ENCODE measurements at places on chromosomes 11 and 22.
A peak's percentile ranks its signal among the peaks of the same experiment; 100 is the strongest.

DNA sequence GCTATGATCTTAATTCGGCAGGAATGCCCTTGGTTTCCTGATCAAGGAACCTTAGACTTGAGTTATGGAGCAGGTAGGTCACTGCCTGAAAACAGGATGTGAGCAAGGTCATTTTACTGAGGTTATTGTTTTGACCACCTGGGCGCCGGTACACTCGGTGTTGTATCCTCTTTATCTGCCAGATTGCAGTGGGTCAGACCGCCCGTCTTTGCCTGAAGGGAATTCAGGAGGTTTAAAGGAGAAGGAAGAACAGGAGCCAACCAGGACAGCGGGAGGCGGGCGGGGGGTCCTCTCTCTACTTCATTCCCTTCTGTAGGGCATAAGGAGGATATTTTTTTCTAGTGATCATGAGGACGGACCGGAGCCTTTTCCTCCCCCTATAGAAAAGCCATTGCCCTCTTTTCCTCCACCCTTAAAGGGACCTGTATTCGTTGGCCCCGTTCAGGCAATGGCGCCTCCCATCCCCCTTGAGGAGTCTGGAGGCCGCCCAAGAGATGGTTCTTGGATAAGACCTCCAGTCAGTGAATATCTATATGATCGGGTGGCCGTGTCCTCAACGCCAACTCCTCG, 649 bp downstream of the MS4A15 start:
- no peak for DNase-seq

DNA sequence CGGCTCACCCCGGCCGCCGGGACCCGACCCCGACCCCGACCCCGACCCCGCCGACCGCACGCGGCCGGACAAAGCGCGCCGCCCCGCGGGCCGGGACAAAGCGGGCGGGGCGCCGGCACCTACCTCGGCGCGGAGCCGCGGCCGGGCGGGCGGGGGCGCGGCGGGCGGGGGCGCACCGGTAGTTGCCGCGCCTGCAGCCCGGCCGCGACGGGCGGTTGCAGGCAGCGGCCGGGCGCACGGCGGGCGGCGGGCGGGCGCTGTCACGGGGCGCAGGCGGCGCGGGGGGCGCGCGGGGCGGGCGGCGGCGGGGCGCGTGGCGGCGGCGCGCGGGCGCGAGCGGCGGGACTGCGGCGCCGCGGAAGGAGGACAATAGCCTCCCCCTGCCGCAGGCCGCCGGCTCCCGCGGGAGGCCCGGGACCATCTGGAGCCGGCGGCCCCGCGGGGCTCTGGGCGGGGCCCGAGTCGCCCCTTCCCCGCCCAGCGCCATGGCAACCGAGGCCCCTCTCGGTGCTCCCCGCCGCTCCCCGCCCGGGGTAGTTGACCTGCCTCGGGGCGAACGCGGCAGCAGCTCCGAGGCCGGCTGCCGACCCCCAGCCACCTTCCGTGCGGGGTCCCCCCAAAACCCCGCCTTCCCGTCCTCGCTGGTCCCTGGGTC, 851 bp downstream of the SPTBN2 start:
- no peak for DNase-seq

- no peak for DNase-seq
Measured at GRCh38 chr11:5293028-5293427, 8.7 kb downstream of the OR51B4 start.

DNA sequence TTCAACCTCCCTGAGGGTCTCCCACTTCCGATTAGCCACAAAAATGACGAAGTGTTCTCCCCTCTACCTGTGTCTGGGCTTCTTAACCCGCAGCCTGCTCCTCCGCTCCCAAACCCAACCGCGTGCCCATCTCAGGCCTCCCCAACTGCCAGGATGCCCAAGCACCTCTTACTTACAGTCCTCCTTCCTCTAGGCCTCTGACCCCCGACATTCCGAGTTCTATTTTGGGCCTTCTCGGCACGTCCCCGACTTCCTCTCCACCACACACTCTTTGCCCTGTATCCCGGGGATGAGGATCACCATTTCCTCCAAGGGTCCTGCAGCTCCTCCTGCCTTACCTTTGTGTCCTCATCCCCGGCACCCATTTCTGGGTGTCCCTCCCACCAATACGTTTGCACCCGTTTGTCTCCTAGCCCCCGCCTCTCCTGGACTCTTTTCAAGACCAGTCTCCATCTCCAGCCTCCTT, 388 bp upstream of the MUS81 start:
- DNase-seq, result no peak

DNA sequence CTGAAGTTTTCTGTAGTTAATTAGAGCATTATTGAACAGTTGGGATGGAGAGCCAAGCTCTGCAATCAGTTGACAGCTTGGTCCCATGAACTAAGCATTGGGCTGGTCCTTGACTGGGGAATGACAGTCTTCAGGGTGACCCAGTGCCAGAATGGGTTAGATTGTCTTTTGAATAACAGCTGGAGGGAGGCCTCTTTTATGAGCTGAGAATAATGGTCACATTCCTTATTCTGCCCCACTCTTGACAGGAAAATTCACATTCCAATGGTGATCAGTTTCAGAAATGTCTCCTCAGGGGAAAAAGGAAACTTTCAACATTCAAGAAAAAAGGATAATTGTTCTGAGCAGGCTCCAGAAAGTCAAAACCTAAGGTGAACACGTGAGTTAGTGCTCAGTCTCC, 113.9 kb downstream of the KIRREL3 start:
- DNase-seq, result no peak

DNA sequence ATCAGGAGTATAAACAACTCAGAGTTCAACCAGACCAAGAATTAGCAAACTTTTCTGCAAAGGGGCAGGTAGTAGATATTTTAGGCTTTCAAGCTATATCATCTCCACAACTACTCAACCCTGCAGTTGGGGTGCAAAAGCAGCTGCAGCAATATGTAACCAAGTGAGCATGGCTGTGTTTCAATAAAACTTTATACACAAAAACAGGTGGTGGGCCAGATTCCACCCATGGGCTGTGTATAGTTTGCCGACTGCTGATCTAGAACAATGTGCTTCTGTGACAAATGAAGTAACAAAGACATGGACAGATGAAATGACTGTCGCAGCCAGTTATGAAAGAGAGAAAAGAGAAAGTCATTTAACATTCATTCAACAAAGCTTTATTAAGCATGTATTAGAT, 77.1 kb upstream of the DRD2 start:
- no peak for DNase-seq

DNA sequence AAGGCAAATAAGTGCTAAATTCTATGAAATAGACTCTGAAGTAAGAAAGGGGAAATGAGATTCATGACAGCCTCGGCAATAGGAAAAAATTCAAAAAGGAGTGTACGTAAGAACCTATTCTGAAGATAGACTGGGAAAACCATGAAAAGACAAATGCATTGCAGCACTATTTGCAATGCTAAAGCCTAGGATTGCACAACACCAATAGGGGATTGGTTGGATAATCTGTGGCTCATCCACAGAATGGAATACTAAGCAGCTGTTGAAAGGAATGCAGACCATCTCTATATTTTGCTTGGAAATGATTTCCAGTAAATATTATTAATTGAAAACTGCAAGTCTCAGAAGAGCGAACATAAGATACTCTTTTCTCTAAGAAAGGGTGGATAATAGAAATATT, 91.7 kb upstream of the CLMP start:
- no peak for DNase-seq

GRCh38 chr22:39723463-39723862, 152.9 kb downstream of the CACNA1I start:
- no peak for DNase-seq

GRCh38 chr11:32137263-32137662, 46.4 kb downstream of the RCN1 start:
- DNase-seq, result peak; percentile 17
